ENCODE measurements at places on chromosomes 7 and 10. TPM values are rescaled to one million over a fixed set of nuclear protein-coding genes. Genes with fewer than 3 reads are reported as not detected.

GRCh38 chr7:24722386-24723177 is 34.7 kb downstream of the GSDME start:
- no peak for DNase-seq

DNA sequence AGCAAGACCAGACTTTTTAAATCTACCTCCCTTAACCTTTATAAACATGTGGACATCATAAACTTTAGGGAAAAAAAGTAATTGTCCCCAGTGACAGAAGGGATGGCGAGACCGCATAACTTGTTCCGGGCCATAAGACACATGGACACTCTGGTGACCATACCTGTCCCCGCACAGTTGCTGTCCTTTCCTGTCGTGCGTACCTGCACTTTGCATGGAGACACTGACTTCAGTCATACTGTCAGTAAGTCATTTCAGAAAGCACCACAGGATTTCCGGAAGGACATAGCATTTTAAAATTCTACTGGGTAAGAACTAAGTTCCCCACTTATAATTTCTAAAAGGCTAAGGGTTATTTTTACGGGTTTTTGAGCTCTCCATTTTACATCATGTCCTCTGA is 120.9 kb downstream of the CREB5 start:
- no peak for DNase-seq

- DNase-seq, result no peak
Observed at GRCh38 chr10:30556189-30556588, 73.4 kb downstream of the LYZL2 start.

GRCh38 chr7:84786073-84786472 is 400.8 kb downstream of the SEMA3D start:
- DNase-seq, result no peak

GRCh38 chr7:13844954-13845353 is 144.5 kb downstream of the ETV1 start:
- no peak for DNase-seq

DNA sequence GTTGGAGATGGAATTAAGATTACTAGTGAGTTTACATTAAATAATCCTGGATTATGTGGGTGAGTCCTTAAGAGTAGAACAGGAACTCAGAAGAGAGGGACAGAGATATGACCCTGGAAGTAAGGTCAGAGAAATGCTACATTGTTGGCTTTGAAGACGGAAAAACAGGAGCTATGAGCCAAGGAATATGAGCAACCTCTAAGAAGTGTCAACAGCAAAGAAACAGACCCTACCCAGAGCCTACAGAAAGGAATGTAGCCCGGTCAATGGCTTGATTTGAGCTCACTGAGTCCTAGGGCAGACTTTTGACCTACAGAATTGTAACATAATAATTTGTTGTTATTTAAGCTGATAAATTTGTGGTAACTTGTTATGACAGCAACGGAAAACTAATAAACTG is 304.9 kb downstream of the IPMK start:
- DNase-seq, result no peak

- DNase-seq, result no peak
Observed at GRCh38 chr10:45410807-45411606, 37.0 kb downstream of the ALOX5 start.

GRCh38 chr7:128161466-128162125 is 79.5 kb upstream of the LEP start:
- DNase-seq, result no peak

- no peak for DNase-seq
Observed at GRCh38 chr10:90947030-90947960, 26.4 kb upstream of the ANKRD1 start.

DNA sequence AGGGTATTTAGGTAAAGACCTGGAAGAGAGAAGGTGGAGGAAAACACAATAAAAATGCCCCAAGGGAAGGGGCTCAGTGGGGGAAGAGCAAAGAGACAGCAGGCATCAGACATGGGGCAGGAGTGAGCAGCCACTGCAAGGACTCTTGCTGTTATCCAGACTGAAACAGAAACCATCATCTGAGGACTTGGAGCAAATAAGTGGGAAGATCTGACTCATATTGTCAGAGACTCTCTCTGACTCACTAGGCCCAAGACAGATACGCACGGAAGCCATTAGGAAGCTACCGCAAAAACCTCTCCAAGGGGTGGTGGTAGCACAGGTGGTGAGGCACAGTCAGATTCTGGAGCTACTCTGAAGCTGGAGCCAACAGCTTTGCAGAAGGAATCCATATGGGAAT is 110.7 kb downstream of the RNF32 start:
- DNase-seq, result no peak

GRCh38 chr7:112262855-112263487 is 56.5 kb downstream of the ZNF277 start:
- DNase-seq, result no peak

DNA sequence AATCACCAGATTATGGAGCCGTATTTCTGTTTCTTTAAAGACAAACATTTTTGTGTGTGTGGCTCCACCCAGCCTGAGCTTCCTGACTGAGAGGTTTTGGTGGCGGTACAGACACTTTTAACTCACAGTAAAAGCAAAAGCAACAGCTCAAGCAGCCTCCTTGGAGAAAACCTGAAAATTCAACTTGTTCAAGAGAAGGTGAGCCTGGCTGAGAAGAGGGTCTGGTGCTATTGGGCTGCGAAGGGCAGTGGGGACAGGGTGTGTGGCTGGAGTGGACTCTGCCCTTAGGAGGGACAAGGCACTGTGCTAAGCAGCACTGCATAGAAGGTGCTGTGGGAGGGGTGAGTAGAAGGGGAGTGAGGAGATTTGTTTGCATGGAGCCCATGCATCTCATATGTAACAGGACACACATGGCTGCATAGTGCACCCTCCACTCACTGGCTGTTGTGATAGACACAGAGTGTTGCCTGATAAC is at the start of gene GIMAP7:
GIMAP7 (plus strand) TSS at position 125 of the 475 bp plus-strand sequence. CDS start 5,103 bp downstream, outside the sequence.
- no peak for DNase-seq

GRCh38 chr10:123429706-123430221 is 236.4 kb upstream of the GPR26 start:
- DNase-seq, result no peak

The STEAP1 gene
- total RNA-seq, result 5.8 TPM

The ZNF488 gene
- 0.63 TPM for total RNA-seq

The PGAM2 gene
- 3.1 TPM for total RNA-seq

The ANXA7 gene
- total RNA-seq, result 54.0 TPM
